ENCODE measurements at places on chromosomes 2 and 18.

GRCh38 chr2:11079136-11079824 lies 76.0 kb upstream of the SLC66A3 start:
- no peak for DNase-seq

DNA sequence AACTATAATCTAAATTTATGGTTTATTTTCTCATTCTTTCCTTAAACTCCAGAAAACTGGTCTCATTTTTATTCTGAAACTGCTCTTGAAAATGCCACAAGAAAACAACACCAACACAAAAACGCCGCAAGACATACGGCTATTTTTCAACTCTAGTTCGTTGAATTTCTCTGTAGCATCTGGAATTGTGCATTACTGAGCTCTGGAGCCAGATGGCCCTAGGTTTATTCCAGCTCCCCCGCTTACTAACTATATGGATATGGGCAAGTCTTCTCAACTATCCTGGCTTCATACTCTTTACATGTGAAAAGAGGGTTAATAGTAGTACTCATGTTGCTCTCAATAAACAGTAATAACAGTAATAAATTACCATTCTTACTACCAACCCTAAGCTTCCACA lies 19.9 kb downstream of the FAM98A start:
- no peak for DNase-seq

DNA sequence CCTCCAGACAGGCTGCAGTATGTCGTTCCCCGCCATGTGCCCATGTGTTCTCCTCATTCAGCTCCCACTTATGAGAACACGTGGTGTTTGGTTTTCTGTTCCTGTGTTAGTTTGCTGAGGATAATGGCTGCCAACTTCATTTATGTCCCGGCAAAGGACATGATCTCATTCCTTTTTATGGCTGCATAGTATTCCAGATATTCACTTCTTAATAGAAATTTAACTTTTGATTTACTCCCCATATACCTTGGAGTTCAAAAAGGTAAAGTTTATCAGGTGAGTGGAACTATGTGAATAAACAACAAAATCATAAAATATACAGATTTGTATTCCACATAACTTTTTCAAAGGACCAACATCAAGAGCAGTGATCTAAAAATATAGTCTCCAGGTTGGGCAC lies 372.6 kb downstream of the STK39 start:
- DNase-seq, result no peak

- DNase-seq, result no peak
Measured at GRCh38 chr2:109185821-109186570, 57.0 kb downstream of the SH3RF3 start.

DNA sequence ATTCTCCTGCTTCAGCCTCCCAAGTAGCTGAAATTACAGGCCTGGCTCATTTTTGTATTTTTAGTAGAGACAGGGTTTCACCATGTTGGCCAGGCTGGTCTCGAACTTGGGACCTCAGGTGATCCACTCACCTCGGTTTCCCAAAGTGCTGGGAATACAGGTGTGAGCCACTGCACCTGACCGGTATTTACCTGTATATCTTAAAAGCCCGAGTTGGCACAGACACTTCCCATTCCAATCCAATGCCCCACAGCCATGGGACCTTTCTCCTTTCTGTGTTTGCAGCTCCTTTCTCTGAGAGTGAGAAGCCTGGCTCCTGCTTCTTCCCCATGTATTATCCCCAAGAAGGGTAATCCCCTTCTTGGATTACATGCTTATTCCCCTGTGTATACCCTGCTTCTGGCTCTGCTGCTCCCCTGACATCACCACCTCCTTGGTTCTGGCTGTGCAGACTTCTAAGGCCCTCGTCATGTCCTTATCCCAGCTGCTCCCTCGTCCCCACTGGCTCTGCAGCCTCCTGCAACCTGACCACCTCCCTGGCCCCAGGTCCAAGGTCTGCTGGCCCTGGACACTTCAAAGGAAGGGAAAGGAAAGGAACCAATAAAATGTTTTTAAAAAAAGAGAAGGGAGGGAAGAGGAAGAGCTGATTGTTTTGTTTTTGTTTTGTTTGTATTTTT lies 52.8 kb downstream of the INPP5D start:
- DNase-seq, result no peak

GRCh38 chr2:189783927-189784867 lies at the start of the genes ORMDL1 and PMS1:
Gene ORMDL1, minus strand, starts transcription at chr2:189784339. Its CDS starts 1,744 bp downstream, at chr2:189782595.
Gene PMS1, plus strand, starts transcription at chr2:189784450. Its CDS starts 7,360 bp downstream, at chr2:189791810.
- peak; percentile 97 for DNase-seq

GRCh38 chr2:31239593-31240177 lies 5.7 kb downstream of the EHD3 start:
- DNase-seq, result no peak

DNA sequence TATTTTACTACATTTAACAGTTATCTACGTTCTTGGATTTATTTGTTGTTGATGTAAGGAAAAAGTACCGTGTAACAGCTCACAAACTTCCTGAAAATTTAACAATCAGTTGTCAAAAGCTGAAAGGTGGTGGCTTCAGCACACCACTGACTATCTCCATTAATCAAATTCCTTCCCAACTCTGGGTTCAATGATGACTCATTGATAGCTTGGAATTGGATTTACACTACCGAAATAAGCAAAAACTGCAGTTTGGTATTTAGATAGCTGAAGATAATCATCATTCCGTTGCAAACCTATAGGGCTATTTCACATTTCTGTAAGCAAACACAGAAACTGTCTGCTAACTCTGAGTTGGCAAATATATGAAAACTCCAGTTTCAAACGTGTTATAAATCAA lies 322.3 kb upstream of the TFPI start:
- DNase-seq, result no peak

- no peak for DNase-seq
Measured at GRCh38 chr2:134431838-134432434, 178.1 kb downstream of the MGAT5 start.

GRCh38 chr2:10185046-10185445 lies 62.5 kb downstream of the RRM2 start:
- no peak for DNase-seq

- DNase-seq, result no peak
Measured at GRCh38 chr18:60003610-60004185, 103.9 kb downstream of the PMAIP1 start.

GRCh38 chr2:240818293-240819125 lies 1.5 kb downstream of the KIF1A start:
- DNase-seq, result no peak

- no peak for DNase-seq
Measured at GRCh38 chr18:40163254-40163653, 1791.8 kb upstream of the PIK3C3 start.

DNA sequence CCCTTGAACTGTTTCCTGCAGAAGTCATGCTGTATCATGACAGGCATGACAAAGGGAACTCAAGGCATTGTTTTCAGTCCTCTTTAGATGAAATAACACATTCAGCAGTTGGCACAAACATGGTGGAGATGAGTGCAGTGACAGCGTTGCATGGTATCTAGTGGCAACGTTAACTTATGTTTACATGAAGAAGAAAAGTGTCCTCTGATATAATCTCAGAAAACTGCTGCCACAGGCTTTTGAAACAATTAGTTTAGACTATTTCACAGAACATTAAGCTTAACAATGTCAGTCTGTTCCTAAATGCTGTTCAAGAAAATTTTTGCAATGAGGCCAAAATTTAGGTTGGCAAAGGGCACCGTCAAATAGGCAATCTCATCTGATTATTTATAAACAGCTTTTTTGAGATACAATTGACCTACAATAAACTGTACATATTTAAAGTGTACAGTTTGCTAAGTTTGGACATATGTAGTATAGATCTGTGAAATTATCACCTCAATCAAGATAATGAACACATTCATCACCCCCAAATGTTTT lies 64.7 kb downstream of the LYPD6B start:
- DNase-seq, result no peak

GRCh38 chr2:173953047-173953424 lies 12.1 kb downstream of the SP3 start:
- DNase-seq, result no peak

DNA sequence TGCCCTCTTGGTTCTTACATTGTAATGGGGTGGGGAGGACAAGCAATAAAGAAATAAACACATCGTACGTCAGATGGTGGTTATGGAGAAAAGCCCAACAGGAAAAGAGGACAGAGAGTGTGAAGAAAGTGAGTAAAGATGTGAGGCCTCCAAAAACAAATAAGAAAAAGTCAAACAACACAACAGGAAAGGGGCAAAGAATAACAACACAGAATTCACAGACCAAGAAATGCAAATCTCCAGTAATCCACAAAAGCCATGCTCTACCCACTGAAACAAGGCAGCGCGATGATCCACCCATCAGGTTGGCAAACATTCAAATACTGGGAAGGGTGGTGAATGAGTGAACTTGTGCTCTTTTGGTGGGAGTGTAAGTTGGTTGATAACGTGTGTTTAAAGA lies 16.7 kb upstream of the DUSP2 start:
- DNase-seq, result no peak

- DNase-seq, result no peak
Measured at GRCh38 chr2:2851316-2851715, 520.2 kb upstream of the MYT1L start.

DNA sequence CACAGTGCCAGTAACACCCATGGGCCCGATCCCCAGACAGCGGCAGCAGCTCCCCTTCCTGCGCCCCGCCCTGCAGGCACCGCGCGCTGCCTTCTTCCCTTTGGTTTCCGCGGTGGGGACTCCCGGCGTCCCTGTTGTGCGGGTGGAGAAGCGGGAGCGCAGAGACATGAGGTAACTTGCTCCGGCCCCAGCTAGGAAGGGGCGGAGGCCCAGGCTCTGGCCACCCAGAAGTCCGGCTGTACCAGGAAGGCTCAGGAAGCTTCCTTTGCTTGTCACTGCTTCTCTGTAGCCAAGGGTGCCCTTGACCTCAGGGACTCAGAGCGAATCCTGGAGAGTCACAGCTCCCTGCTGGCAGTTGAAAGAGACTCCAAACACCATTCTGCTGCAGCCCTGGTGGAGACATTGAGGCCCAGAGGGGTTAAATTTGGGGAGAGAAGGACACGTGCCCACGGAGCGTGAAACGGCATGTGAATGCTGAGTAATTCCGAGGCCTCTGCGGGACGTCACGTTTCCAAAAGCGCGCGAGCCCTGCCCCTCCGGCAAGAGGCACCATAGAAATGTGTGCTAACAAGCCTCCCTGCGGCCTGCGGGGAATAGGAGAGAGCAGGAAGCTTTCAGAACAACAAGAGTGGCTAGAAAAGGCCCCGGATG lies 6.7 kb upstream of the ADCY3 start:
- DNase-seq, result peak; percentile 24

- DNase-seq, result no peak
Measured at GRCh38 chr2:224101820-224102630, 62.9 kb upstream of the SERPINE2 start.

- no peak for DNase-seq
Measured at GRCh38 chr2:46974659-46975058, 59.1 kb upstream of the MCFD2 start.

- DNase-seq, result no peak
Measured at GRCh38 chr2:10486601-10487079, 38.5 kb upstream of the ODC1 start.

DNA sequence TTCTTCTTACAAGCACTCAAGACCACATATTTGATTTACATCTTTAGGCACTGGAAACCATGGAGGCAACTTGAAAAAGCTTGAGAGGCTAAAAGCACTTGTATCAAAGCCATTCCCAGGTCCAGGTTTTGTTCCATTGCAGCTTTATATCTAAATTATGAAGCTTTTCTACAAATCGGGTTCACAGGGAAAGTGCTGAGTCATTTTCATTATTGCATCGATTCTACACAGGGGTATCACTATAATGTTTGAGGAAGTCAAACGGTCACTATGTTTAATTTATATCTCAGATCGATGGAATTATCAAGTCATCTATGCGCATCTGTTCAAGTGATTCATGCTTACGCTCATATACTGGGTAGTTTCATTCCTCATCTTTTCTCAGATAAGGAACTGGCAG lies 118.7 kb downstream of the VWC2L start:
- no peak for DNase-seq

DNA sequence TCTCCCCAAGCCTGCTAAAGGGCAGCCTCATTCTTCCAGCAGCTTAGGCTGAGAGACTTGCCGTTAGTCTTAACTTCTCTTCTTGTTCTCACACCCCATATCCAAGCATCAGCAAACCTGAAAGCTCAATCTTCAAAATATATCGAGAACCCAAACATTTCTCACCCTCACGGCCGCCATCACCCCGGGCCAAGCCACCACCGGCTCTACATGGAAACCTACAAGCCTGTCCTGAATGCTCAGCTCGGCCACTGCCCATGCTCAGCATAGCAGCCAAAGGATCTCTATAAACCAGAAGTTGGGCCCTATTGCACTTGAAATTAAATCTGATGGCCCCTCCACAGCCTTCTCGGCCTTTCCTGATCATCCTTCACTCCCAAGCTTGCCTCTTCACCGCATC lies 2.1 kb downstream of the HS1BP3 start:
- DNase-seq, result no peak

- no peak for DNase-seq
Measured at GRCh38 chr2:182924306-182924705, 57.9 kb upstream of the FRZB start.

DNA sequence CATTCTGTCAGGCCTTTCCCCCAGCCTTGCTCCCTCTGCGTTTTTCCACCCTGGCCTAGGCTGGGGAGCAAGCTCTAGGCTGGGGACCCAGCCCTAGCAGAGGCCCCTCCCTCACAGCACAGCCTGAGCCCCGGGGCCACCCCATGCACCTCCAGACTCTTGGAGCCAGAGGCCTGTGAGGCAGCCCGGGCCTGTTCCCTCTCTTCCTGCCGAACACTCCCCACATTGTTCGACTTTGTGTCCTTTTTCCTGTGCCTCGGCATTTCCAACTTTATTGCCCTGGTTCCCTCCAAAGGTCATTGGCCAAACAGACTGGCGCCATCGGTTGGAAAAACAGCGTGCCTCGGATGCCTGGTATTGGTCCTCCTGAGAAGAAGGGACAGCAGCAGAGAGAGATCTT lies 79.7 kb downstream of the HS1BP3 start:
- no peak for DNase-seq

GRCh38 chr2:12412898-12413305 lies 303.8 kb upstream of the TRIB2 start:
- peak; percentile 5 for DNase-seq

DNA sequence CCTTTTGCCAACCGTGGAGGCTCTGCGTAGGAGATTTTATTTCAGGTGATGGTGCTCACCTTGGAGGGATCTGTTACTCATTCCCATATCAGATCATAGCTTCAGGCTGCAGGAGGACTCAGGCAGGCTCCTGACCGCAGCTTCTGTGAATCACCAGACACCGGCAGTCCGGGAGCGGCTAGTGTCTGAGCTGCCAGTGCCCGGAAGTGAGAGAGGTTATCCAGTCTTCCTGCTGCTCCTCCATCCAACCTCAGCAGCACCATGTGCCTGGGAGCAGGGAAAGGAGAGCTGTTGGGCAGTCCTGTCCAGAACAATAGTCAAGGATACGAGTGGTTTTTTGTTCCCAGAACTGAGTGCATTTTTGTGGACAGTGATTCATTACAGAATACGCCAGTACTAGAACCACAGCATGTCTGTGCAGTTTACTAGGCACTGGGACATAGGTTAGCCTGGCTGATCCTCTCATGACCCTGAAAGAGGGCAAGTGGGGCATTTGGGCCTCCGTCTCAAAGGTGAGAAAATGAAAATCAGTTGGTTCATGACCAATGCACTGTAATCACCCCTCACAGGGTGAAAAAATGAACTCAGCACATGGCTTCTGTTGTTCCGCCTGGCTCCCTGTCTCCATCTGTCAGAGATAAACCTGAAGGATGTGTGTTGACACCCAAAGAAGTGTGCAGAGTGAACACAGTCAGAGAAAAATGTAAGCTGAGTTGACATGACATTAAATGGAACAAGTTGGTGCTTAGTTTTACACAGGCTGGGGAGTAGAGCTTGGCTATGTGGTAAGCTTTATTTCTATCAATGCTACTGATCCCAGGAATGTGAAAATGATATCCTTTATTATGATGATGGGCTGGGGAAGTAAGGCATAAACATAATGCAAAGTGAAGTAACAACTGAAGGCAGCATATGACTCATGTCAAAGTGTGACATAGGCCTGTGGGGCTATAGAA lies 12.2 kb downstream of the FHOD3 start:
- DNase-seq, result no peak

GRCh38 chr18:774811-775210 lies 37.2 kb downstream of the YES1 start:
- no peak for DNase-seq
